ENCODE measurements at places on chromosomes 1 and 21.

DNA sequence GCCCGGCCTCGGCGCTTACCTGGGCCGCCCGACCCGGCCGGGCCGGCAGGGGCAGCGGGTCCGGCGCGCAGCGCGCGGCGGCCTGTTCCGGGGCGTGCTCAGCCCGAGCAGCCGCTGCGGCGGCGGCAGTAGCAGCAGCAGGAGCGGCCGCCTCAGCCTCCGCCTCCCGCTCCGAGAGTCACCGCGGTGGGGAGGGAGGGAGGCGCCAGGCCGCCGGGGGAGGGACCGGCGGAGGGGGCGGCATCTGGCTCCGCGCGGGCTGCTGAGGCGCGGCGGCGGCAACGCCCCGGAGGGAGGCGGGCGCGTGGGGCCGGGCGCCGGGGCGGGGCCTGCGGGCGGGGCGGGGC, at the start of gene CTNNBIP1:
Gene CTNNBIP1, minus strand, starts transcription at position 194 of the 347 bp plus-strand sequence. CDS start 38,205 bp downstream, outside the sequence.
- DNase-seq, result no peak

DNA sequence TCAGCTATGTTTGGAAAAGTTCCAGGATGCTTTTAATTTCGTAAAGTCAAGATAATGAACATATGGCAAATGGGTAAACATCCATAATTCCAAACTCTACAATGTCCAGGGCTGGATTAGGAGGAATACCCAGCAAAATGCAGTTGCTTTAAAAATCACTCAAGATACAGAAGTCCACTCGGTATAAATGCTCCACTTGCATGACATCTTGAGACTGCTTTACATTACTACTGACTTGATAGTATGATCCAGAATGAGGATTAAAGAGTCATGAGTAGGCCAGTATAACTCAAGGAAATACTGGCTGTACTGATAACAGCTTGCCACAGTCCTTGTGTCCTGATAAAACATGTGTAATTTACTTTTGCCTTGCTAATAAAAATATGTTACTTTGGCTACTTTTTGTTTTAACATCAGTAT, 58.3 kb upstream of the ANGPTL3 start:
- no peak for DNase-seq

DNA sequence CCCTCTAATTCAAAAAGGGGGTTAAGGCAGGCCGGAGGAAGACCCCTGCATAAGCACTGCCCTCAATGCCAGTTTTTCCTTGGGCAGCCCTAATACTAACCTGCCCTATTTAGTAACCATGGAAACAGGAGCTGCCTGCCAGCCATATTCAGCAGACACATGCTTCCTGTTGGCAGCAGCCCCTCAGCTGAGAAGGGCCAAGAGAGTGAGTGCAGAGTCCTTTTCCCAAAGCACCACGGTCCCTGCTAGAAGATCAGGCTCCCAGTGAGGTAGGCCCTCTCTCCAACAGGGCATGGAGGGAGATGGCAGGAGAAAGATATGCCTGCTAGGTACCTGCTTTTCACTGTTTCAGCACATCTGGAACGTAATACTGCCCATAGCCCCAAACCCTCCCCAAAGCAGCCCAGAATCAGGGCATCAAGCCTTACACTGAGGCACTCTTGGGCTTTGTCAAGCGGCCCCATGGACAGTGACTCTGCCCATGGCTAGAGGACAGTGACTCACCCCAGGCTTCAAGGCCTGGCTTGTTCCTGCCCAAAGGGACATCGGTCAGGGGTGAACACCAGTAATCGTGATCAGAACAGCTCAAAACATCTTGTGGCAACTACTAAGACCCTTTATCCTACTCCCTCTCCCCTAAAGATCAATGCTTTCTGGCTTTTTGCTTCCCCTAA, 64.5 kb downstream of the BCAR3 start:
- DNase-seq, result no peak

DNA sequence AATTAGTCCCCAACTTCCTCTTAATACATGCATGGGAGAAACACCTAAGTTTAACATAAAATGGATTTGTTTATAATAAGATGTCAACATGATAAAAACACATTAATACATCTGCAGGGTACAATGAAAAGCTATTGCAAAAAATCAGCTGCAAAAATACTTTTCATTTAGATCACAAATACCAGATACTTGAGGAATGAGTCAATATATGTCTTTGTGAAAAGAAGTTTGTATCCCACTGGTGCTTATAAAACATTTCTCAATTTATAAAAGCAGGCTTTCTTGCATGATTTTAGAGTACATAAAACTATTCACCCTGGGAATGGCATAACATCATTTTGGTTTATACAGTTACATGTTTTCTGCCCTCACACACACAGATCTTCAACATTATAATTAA, 18.6 kb upstream of the PRKAA2 start:
- no peak for DNase-seq

DNA sequence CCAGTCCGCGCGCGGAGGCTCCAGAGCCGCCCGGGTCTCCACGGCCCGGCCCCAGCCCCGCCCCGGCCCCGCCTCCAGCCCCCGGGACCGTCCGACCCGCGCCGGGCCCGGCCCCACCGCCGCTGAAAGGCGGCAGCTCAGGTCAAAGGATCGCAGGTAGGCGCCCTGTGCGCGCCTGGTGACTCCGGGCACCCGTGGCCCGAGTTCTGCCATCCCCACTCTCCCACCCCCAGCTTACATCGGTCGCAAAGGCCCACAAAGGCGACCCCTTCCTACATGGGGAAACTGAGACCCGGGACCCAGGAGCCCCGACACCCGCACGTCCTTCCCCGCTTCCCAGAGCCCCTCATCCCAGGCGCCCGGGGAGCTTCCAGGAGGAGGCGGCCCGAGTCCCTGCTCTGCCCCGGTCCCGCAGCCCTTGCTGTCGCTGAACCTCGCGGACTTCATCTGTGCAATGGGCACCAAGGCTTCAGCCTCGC, at the start of gene TMEM200B:
Gene TMEM200B, minus strand, starts transcription at position 17 of the 479 bp plus-strand sequence. CDS start 2,075 bp downstream, outside the sequence.
- DNase-seq, result no peak

GRCh38 chr1:214848101-214848500, 234.4 kb upstream of the KCNK2 start:
- DNase-seq, result no peak

GRCh38 chr1:13871886-13872285, 171.9 kb downstream of the PRDM2 start:
- DNase-seq, result no peak

DNA sequence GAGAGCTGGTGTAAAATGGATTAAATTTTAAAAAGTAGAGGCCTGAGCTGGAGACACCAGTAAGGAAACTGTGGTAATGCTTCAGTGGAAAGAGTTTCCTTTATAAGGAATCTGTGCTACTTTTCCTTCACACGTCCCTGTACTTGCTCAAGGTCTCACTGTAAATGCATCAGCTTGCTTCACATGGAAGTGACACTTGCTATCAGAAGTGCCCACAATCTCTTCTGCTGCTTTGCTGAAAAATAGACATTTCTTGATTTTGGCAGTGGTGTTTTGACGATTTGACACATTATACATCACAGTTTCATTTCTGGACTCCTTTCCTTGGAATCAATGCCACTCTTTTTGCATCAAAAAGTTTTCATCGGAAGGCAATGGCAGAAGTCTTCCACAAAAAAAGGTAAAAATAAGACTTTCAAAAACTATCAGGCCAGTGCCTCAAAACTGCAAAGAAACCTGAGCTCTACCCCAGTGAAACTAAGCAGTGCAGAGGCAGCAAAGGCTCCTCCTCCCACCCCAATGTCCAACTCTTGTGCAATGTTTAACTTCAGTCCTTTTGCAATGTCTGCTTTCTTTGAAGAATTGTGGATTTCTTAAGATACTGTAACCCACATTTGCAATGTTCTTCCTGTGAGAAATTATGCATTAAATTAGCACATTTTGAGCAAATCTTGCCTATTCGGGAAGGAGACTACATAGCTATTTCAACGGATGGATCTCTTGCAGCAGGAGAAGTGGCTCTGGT, 18.4 kb upstream of the TSPAN2 start:
- DNase-seq, result no peak

GRCh38 chr1:214524824-214525223, 26.6 kb downstream of the PTPN14 start:
- DNase-seq, result no peak

DNA sequence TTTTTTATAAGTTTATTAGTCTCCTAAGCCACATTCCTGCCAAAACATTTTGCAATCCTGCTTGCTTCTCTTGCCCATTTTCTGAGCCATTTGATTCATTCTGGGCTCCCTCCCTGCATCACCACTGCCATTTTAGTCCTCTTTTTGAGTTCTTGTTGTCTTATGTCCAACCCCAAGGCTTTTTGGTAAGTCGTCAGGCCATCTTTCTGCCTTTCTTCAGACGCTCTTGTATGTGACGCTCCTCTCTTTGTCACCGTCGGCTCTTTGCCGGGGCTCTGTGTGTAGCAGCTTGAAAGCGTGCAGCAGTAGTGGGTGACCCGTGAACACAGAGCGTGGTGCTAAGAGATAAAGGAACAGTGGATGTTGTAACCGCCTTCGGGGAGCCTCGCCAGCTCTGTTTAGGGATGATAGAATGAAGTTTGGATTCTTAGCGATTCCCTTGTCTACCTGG, 14.6 kb downstream of the HUNK start:
- DNase-seq, result no peak

DNA sequence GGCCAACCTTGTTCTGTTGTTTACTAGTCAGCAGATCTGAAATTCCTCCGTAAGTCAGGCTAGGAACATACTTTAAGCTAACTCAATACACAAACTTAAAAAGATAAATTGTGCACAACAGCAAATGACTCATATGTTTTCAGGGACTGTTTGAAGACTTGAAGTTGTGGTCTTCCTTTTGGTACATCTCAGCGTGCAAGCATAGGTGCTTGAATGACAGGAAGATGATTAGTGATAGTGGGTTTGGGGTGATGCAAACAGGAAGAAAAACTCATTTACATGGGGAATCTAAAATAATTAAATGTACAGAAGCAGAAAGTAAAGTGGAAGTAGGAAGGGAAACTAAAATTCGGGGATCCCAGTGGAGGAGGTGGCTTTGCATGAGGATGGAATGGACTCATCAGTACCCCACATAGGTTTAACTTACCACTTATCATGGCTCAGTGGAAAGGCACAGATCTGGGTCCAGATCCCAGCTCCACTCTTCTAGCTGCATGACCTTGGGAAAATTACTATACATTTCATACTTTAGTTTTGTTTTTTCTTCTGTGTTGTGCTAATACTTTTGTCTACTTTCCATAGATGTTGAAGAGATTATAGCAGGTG, 122.3 kb downstream of the XCL2 start:
- no peak for DNase-seq

- DNase-seq, result no peak
Measured at GRCh38 chr1:175377394-175377793, 184.8 kb upstream of the KIAA0040 start.

DNA sequence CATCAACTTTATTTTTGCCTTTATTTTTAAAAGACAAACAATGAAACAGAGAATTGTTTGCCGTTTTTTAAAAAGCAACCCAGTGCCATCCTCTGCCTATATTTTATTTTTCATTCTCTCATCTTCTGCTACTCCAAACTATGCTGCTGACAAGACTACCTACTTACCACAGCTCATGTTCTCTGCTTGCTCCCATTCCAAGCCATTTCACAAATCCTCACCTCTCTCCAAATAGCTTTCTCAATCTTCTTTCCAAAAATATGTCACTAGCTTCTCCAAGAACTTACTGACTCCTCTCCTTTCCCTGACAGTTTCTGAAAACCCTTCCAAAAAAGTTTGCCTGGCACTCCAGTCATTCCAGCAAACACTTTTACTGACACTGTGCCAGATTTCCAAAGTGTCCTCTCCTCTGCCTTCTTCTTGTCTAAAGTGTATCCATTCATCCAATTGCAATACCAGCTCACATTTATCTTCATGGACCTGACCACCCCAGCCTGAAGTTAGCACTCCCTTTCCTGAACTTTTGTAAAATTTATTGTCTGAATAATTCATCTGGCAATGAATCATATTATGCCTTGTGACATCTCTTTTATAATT, 766.5 kb upstream of the B3GALT2 start:
- DNase-seq, result no peak

DNA sequence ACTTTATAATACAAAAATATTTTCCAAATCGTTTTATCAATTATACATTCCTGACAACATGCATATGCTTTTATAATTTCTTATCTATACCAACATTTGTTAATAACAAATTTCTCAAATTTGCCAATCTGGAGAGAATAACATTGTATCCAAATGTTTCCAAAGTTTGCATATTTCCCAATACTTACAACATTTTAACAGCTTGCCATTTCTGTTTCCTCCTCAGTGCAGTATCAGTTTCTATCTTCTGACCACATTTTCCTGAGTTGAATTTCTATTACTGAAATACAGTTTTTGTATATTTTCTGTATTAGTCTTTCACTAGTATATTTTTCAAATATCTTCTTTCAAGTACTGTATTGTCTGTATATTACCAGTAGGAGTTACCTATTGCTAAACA, 1594.3 kb downstream of the PLA2G4A start:
- no peak for DNase-seq

GRCh38 chr1:9886092-9886742, 23.9 kb downstream of the CTNNBIP1 start:
- DNase-seq, result no peak

DNA sequence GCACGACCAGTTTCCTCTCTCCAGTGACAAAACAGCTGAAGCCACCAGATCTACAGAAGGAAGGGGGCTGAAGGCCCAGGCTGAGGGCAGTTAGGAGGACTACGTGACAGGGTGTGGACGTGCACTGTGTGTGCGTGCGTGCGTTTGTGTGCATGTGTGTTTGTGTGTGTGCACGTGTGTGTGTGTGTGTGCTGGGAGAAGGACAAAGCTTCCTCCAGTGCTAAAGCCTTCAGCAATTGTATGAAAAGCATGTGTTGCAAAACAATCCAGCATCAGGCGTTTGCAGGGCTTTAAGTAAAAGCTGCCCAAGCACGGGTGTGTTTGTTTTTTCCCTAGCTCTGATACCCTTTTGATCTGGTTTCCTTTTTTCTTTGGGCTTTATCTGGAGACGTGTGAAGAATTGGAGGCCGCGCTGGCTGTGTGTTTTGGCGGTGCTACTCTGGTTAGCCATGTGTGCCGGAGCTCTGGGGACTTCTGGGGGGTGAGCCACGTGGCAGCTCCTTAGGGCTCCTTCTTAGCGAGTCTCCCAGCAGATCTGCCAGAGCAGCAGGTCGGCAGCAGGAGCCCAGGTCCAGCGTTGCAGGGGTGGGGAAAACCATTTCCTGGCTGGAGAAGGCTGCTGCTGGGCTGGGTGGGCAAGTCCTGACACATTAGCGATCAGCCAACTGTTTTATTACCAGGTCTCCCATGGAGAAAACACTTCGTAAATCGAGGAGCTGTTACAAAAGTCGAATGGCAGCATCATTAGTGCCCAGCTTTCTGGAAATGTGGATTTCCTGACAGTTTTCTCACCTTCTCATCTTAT, 73.4 kb downstream of the UCK2 start:
- no peak for DNase-seq

DNA sequence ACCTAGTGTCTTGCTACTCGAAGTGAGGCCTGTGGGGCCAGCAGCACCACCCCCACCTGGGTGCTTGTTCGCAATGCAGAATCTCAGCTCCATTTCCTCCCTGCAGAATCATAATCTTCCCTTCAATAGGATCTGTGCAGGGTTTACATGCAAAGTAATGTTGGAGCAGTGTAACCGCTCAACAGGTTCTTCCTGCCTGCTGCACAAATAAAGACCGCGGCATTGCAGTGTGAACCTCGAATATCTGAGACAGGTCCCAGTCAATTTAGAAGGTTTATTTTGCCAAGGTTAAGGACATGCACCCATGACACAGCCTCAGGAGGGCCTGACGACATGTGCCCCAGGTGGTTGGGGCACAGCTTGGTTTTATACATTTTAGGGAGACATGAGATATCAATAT, 119.2 kb downstream of the TLR5 start:
- no peak for DNase-seq

Measured in activated CD4-positive, alpha-beta T cell treated with anti-CD3 and anti-CD28 coated beads, Interleukin-2, amount 50 U/mL, for 1 hour (primary cell).